ENCODE measurements at places on chromosomes 2 and 18.

DNA sequence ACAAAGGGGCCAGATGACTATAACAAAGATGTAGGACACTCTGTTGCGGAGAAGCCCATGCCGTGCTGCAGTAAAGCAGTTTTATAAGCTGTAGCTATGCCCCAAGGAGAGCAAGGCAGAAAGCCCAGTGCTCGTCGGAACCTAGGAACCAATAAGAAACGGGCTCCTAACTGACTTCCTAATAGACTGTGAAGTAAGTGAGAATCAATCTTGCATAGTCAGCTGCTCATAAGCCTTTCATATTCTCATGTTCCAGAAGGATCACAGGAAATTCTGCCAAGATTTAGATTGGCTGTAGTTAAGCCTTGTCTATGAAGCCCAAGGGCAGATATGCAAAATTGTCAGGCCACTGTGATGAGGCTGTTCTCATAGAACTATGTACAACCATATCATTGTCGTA lies 98.4 kb downstream of the RTTN start:
- no peak overlapping the region for H3K27ac ChIP-seq
- no peak overlapping the region for H3K4me3 ChIP-seq
- H3K27me3 ChIP-seq, result no peaks in the 10 kb centered on the region
- no peaks in the 10 kb centered on the region for H3K36me3 ChIP-seq
- H3K4me1 ChIP-seq, result no peaks in the 10 kb centered on the region
- no peak for DNase-seq

- H3K36me3 ChIP-seq, result no peaks in the 10 kb centered on the region
- no peak for DNase-seq
- H3K27me3 ChIP-seq, result no peaks in the 10 kb centered on the region
- no peak overlapping the region for H3K27ac ChIP-seq
- H3K4me1 ChIP-seq, result no peaks in the 10 kb centered on the region
Observed at GRCh38 chr18:43846299-43846698, 569.0 kb upstream of the SYT4 start.

- H3K27ac ChIP-seq, result no peak overlapping the region
- no peak overlapping the region for H3K4me3 ChIP-seq
- no peaks in the 10 kb centered on the region for H3K27me3 ChIP-seq
Observed at GRCh38 chr2:35428548-35428947, 927.0 kb upstream of the CRIM1 start.

- no peaks in the 10 kb centered on the region for H3K36me3 ChIP-seq
- no peak overlapping the region for H3K27ac ChIP-seq
- DNase-seq, result no peak
Observed at GRCh38 chr18:37779220-37779619, 213.6 kb upstream of the CELF4 start.

DNA sequence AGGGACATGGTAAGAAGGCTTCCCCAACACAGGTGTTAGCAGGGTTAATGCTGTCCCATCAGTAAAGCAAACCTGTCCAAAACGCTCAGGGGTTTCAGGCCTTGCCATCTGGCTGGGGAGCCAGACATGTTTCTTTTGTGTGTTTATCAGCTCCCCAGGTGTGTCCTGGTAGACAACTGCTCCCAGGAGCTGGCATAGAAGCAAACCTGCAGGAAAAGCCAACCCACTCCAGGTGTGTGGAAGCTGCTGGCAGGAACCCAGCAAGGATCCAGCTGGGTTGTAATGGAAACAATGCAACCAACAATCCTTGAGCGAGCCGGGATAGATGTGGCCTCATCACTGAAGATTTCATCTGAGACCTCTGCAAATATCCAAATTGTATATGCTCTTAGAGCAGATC lies 123.1 kb downstream of the RAB3GAP1 start:
- no peak overlapping the region for H3K4me3 ChIP-seq
- no peaks in the 10 kb centered on the region for H3K36me3 ChIP-seq
- no peaks in the 10 kb centered on the region for H3K4me1 ChIP-seq
- H3K27ac ChIP-seq, result no peak overlapping the region

All from left lung (tissue), 14 donors.